Osteoblast (primary cell): ENCODE measurements at places on chromosomes 6 and 20. TPM values are rescaled to one million over a fixed set of nuclear protein-coding genes. Genes with fewer than 3 reads are reported as not detected.

The ZNF341 gene
- total RNA-seq, result 1.1 and 1.2 TPM in 2 replicates

The HLA-DPB1 gene
- total RNA-seq, result 8.7 and 12.4 TPM in 2 replicates

The HTR1E gene
- not detected in 2 replicates for total RNA-seq

The EMILIN3 gene
- total RNA-seq, result not detected in 2 replicates

DNA sequence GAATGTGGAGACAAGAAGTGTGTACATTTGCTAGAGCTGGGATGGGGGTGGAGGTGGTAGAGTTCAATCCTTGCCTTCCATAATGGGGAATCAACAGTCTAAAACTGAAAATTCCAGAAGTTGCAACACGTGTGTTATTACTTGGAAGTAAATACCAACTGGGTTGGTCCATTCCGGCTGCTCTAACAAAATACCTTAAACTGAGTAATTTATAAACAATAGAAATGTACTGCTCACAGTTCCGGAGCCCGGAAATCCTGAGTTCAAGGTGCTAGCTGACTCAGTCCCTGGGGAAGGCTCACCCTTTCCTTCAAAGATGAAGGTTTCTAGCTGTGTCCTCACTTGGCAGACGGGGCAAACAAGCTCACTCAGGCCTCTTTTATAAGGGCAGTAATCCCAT lies 59.0 kb downstream of the RIN2 start:
- H3K36me3 ChIP-seq, result no peaks in the 10 kb centered on the region
- H3K4me1 ChIP-seq, result peaks cover 49% of the 10 kb centered on the region
- H3K27me3 ChIP-seq, result no peaks in the 10 kb centered on the region
- H3K27ac ChIP-seq, result peak overlapping the region; percentile 97

- no peak overlapping the region for H3K27ac ChIP-seq
- peak; percentile 93 for DNase-seq
- no peaks in the 10 kb centered on the region for H3K36me3 ChIP-seq
Measured at GRCh38 chr20:51579137-51579536, 36.6 kb upstream of the NFATC2 start.

DNA sequence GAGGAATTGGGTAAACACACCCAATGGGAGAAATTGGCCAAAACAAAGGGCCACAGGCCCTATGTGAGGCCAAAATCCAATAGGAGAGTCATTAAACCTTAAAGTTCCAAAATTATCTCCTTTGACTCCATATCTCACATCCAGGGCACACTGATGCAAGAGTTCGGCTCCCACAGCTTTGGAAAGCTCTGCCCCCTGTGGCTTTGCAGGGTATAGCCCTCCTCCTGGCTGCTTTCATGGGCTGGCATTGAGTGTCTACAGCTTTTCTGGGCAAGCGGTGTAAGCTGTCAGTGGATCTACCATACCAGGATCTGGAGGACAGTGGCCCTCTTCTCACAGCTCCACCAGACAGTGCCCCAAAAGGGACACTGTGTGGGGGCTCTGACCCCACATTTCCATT lies 160.5 kb downstream of the ADGRG6 start:
- no peak for DNase-seq
- no peak overlapping the region for H3K27ac ChIP-seq
- no peaks in the 10 kb centered on the region for H3K4me1 ChIP-seq
- peaks cover 2% of the 10 kb centered on the region for H3K27me3 ChIP-seq
- H3K36me3 ChIP-seq, result no peaks in the 10 kb centered on the region

DNA sequence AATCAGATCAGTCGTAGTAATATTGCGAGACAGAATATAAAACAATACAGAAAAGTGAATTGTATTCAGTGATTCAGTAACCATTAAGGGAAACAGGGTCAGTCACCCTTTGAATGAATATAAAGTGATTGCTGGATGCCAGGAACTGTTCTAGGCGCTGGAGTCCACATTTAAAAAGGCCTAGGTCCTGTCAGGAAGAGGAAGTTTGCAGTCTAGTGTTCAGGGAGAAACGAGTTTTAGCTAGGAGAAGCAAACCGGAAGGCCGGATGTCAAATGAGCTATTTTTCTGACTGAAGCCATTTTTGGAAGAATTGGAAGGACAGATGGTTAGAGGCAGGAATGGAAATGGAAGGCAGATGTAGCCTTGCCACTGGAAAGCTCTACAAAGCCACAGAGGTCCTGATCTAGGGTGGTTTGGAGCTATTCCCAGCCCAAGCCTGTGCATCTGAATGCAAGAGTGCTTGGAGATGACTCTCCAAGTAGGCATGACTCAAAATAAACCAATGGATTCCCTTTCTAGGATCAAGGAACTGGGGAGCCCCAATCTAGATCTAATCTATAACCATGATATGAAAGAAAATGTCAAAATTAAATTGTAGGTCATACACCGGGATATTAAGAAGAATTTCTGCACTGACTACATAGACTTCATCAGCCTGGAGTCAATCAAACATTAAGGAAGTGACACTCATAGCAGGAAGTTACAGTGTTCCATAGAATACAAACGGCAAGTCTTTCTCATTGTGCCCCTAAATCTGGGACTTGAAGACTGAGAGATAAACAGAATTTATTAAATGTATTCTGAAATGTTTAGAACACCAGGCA lies 36.8 kb upstream of the CDKAL1 start:
- H3K27ac ChIP-seq, result no peak overlapping the region
- H3K27me3 ChIP-seq, result no peaks in the 10 kb centered on the region
- no peak overlapping the region for H3K4me3 ChIP-seq
- DNase-seq, result no peak

GRCh38 chr6:117138425-117138824 lies 126.9 kb upstream of the VGLL2 start:
- H3K36me3 ChIP-seq, result no peaks in the 10 kb centered on the region
- H3K4me1 ChIP-seq, result no peaks in the 10 kb centered on the region
- no peak overlapping the region for H3K4me3 ChIP-seq
- no peaks in the 10 kb centered on the region for H3K27me3 ChIP-seq
- H3K27ac ChIP-seq, result no peak overlapping the region
- DNase-seq, result no peak

- H3K4me3 ChIP-seq, result no peak overlapping the region
- no peak overlapping the region for H3K27ac ChIP-seq
- H3K36me3 ChIP-seq, result peaks cover 18% of the 10 kb centered on the region
- H3K4me1 ChIP-seq, result peaks cover 8% of the 10 kb centered on the region
- no peaks in the 10 kb centered on the region for H3K27me3 ChIP-seq
- DNase-seq, result no peak
Measured at GRCh38 chr20:32458061-32458836, 100.1 kb downstream of the ASXL1 start.

DNA sequence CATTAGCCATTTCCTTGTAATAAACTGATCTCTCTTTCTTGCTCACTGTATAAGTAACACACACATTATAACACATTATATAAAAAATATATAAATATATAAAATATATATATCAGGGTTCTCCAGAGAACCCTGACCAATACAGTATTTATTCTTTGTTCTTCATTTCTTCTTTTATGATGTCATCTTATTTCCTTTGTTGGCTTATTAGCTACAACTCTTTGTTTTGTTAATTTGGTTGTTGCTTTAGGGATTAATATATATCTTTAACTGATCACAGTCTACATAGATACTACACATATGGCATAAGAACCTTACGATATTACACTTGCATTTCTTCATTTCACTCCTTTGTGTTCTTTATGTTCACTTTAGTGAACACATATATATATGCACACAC lies 14.7 kb upstream of the OPN5 start:
- H3K36me3 ChIP-seq, result no peaks in the 10 kb centered on the region
- H3K4me1 ChIP-seq, result no peaks in the 10 kb centered on the region
- H3K27ac ChIP-seq, result no peak overlapping the region
- no peaks in the 10 kb centered on the region for H3K27me3 ChIP-seq

DNA sequence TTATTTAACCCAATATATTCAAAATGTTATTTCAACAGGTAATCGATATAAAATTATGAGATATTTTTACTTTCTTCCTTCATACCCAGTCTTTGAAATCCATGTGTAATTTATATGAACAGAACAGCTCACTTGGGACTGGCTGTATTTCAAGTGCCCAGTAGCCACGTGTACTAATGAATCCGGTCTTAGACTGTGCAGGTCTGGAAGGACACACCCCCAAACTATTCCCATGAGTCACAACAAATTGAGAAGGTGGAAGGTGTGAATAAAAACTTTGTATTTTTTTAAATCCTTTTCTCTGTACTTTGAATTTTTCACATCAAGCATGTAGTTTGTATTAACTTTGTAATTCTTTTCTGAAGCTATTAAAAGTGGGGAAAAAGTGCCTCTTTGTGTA lies 2.8 kb downstream of the UNC5CL start:
- peaks cover 3% of the 10 kb centered on the region for H3K27me3 ChIP-seq
- H3K27ac ChIP-seq, result no peak overlapping the region
- no peak overlapping the region for H3K4me3 ChIP-seq
- no peaks in the 10 kb centered on the region for H3K4me1 ChIP-seq
- DNase-seq, result no peak

DNA sequence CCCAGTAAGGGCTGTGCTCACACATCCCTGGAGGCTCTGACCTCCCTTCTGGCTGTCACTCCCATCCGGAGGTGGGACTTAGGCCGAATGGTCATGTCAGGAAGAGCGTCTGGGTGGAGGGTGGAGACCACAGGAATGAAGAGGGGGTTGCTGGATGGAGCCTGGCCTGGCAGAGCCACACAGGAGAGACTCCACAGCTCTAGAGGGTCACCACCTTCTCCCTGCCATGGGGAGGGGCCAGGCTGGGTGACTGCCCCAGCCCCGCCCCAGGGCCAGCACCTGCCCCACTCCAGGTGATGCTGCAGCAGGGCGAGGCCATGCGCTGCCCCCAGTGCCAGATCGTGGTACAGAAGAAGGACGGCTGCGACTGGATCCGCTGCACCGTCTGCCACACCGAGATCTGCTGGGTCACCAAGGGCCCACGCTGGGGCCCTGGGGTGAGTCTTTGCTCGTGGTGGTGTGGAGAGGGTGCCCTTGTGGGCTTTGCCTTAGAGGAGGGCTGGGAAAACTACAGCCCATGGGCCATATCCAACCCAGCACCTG lies 20.6 kb downstream of the RBCK1 start:
- H3K36me3 ChIP-seq, result peaks cover 56% of the 10 kb centered on the region
- H3K4me3 ChIP-seq, result no peak overlapping the region
- H3K27me3 ChIP-seq, result no peaks in the 10 kb centered on the region
- DNase-seq, result peak; percentile 85
- H3K27ac ChIP-seq, result no peak overlapping the region

- H3K4me3 ChIP-seq, result no peak overlapping the region
- peaks cover 26% of the 10 kb centered on the region for H3K4me1 ChIP-seq
- DNase-seq, result no peak
- no peaks in the 10 kb centered on the region for H3K36me3 ChIP-seq
- H3K27me3 ChIP-seq, result no peaks in the 10 kb centered on the region
Measured at GRCh38 chr6:153170511-153170910, 39.4 kb upstream of the RGS17 start.

GRCh38 chr20:26295006-26295405 lies 598.4 kb upstream of the ZNF337 start:
- no peak for DNase-seq
- H3K4me3 ChIP-seq, result no peak overlapping the region
- H3K27ac ChIP-seq, result no peak overlapping the region
- no peaks in the 10 kb centered on the region for H3K36me3 ChIP-seq
- no peaks in the 10 kb centered on the region for H3K27me3 ChIP-seq
- H3K4me1 ChIP-seq, result no peaks in the 10 kb centered on the region

DNA sequence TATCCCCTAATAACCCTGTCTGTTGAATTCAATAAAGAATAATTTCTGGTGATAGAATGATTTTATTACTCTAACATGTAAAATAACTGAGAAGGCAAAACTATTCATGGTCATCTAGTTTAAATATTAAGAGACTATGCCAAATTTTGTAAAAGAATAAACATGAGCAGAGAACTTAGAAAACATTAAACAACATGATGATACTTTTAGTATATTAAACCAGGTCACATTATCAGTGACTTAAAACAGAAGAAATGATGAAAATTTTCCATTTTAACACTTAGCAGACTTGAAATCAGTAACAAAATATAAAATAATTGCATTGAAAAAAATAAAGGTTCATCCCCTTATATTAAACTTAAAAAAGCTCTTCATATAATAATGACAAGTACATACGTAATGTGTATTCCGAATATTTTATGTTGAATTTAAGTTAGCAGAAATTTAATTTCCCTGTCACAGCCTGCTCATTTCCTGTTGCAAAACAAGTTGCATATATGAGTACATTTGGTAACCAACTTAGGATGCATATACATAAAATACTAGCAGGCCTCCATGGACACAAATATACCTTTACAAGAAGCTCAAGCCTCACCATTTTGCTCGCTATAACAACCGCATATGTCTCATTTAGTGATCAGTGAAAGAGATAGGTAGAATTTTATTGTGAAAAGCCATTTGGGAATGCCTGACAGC lies 40.6 kb downstream of the DTNBP1 start:
- no peak for DNase-seq
- no peak overlapping the region for H3K4me3 ChIP-seq
- no peaks in the 10 kb centered on the region for H3K27me3 ChIP-seq
- peaks cover 9% of the 10 kb centered on the region for H3K4me1 ChIP-seq
- no peak overlapping the region for H3K27ac ChIP-seq

- DNase-seq, result peak; percentile 29
- no peak overlapping the region for H3K4me3 ChIP-seq
- no peaks in the 10 kb centered on the region for H3K27me3 ChIP-seq
- H3K36me3 ChIP-seq, result no peaks in the 10 kb centered on the region
Measured at GRCh38 chr6:133130863-133131262, 110.3 kb upstream of the EYA4 start.

- H3K4me1 ChIP-seq, result peaks cover 17% of the 10 kb centered on the region
- peak; percentile 87 for DNase-seq
Measured at GRCh38 chr6:3929281-3929798, 80.2 kb downstream of the FAM50B start.

DNA sequence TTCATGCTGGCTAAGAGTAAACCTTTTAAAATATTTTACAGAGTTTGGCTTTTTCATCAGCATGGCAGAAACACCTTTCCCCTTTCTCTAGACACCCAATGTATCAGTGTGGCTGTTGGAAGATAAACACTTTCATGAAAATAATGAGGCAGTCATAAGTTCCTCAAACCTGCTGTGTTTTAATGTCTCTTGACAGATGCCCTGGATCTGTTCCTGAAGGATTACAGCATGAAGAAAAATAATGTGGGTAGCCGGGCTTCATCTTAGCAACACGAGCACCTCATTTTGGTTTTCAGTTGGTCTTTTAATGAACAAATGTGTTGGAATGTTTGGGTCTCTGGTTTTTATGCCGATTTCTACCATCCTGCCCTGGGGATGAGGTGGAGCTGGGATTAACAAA lies 45.5 kb upstream of the UNC93A start:
- no peak overlapping the region for H3K27ac ChIP-seq
- no peak overlapping the region for H3K4me3 ChIP-seq
- H3K27me3 ChIP-seq, result no peaks in the 10 kb centered on the region
- no peaks in the 10 kb centered on the region for H3K36me3 ChIP-seq
- H3K4me1 ChIP-seq, result no peaks in the 10 kb centered on the region
- DNase-seq, result no peak

GRCh38 chr6:130047088-130047995 lies 29.0 kb downstream of the L3MBTL3 start:
- H3K27ac ChIP-seq, result no peak overlapping the region
- H3K36me3 ChIP-seq, result no peaks in the 10 kb centered on the region

DNA sequence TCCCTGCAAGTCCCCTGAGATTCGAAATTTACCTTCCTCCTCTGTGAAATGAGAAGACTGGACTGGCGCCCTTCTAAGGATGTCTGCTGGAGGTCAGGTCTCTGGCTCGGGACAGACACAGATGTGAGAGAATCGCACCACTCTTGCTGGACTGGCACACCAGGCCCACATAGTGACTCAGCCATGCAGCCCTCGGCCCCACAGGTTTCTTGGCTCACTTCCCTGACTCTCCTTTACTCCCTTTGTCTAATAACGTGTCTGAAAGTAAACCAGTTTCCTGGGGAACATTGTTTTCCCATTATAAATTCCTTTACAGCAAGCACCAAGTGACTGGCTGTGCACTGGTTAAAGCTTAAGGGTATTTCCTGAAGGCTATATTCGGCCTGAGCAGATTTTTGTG lies 106.7 kb upstream of the PLEKHG1 start:
- no peak overlapping the region for H3K27ac ChIP-seq
- DNase-seq, result no peak
- H3K27me3 ChIP-seq, result no peaks in the 10 kb centered on the region
- H3K4me1 ChIP-seq, result no peaks in the 10 kb centered on the region
